ENCODE measurements at places on chromosomes 7 and 10.

GRCh38 chr7:33870120-33870519 is 35.2 kb upstream of the BMPER start:
- no peak for DNase-seq

- DNase-seq, result peak; percentile 2
These were observed 198.3 kb upstream of the DKK1 start for GRCh38 chr10:52115823-52116222.

GRCh38 chr10:26824015-26824690 is 36.6 kb downstream of the ABI1 start:
- no peak for DNase-seq

DNA sequence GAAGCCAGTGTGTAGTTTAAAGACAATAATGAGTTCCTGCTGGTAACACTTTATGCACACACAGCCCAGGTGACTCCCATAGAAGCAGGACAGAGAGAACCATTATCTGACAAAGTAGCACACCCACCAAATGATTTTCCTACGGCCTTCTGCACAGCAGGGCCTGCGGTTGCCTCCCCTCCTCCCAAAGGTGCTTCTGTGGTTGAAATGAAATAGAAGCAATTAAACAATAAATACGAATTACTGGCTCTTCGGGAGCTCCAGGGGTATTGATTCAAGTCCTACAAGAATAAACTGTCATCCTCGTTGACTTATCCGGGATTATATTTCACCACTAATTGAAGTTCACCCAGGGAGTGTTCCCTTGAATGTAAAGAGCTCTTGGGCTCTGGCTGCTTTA is 172.1 kb downstream of the ACTR3B start:
- DNase-seq, result no peak

GRCh38 chr10:51501396-51501795 is 198.0 kb downstream of the CSTF2T start:
- DNase-seq, result no peak

DNA sequence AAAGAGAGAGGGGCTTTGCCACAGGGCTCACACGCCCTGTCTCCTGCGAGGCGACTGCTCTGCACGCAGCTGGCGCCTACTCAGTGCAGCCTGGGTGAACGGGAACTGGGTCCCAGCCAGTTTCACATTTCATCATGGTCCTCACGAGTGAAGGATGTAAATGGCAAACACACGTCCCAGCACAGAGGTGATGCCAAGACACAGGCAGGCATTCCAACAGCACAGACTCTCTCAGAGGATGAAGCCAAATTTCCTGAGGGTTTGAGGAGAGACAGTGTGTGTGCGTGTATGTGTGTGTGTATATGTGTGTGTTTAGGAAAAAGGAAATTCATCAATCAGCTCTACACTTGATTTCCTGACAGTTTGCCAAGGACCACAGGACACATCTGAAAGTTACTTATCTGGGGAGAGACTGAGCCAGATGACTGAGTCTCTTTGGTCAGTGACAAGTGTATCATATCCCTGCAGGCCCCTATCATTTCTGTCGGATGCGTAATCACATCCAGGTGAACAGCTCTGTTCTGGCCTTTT is 53.9 kb downstream of the CHST15 start:
- DNase-seq, result no peak

DNA sequence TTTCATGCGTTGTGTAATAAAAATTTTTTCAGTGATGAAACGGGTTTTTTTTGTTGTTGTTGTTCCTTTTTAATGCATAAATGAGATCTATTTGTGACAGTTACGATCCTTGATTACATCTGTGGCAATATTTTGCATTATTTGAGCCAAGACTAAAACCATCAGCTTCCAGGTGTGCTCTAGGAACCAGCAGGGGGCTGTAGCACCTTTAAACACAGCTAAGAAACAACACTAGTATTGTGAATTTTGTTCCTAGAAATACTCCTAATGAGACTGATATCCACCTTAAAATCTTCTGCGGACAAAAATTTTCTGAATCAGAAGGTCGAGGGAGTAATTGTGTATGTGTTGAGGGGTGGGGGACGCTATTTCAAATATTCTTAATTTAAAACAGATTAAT is 52.6 kb downstream of the FGFBP3 start:
- peak; percentile 37 for DNase-seq

- DNase-seq, result peak; percentile 91
These were observed 37.3 kb downstream of the DNAH11 start for GRCh38 chr7:21580073-21580521.

DNA sequence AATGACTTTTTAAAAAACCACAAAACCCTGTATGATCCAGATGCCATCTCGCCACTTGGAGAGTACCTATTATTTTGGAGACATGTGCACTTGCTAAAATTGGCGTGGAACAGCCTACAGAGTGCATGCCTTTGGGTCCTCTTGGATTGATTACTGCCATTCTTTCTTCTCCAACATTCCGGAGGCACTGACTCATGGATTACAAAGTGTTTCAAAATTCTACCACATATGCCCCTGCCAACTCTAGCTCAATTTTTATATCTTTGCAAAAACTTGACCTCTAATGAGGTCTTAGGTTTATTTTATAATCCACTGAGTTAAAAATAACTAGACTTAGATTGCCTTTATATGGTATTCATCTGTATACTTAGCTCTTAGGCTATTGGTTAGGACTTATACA is 55.8 kb upstream of the KIF5B start:
- peak; percentile 82 for DNase-seq

- no peak for DNase-seq
These were observed 375.5 kb downstream of the SORCS1 start for GRCh38 chr10:106788982-106789381.

DNA sequence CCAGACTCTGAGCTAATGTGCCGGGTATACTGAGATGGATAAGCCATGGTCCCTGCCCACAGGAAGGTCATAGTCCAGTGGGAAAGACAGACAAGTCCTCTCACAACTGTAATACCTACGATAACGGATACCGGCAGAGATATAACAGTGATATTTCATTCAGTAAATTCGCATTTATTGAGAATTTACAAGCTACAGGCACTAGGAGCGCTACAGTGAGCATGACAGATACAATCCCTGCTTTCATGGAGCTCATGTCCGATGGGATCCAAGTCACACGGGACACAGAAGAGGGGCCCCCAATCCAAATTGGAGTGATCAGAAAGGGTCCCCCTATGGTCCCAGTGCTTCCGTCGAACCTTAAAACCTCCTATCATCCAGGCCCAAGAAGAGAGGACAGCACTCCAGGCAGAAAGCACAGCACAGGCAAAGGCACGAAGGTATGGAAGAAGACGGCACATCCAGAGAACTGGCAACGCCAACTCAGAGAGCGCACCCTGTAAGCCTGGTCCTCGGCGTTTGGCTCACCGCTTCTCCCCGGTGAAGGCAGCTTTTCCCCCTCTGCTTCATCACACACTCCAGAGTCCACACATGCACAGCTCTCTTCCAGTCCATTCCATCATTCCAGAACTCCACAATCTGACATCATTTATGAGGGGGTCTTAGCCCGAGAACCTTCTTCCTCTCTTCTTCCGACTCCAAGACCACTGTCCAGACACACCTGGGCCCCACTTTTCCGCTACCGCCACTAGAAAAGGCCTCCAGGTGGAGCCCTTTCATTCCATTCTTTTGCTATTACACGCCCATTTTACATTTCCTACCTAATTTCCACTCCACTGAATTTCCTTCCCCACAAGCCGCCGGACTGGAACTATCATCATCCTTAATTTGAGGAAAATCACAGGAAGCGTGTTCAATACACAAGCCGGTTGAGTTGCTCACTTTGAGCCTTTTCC is 47.8 kb upstream of the NKX2-3 start:
- DNase-seq, result peak; percentile 23

DNA sequence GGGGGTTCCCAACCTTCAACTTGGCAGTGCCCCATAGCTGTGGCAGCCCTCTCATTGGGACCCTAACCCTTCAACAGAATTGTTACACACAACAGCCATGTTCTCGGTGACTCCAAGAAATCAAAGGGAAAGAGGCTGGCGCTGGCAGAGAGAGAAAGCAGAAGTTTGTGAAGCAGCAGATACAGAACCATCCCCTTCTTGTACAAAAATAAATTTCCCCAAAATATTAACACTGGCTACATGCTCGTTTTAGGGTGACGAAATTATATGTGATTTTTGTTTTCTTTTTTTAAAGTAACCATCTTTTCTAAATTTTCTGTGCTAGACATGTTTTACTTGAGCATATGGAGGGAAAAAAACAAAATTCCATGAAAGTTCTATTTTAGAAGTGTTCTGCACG is 45.2 kb upstream of the SAMD8 start:
- DNase-seq, result no peak

DNA sequence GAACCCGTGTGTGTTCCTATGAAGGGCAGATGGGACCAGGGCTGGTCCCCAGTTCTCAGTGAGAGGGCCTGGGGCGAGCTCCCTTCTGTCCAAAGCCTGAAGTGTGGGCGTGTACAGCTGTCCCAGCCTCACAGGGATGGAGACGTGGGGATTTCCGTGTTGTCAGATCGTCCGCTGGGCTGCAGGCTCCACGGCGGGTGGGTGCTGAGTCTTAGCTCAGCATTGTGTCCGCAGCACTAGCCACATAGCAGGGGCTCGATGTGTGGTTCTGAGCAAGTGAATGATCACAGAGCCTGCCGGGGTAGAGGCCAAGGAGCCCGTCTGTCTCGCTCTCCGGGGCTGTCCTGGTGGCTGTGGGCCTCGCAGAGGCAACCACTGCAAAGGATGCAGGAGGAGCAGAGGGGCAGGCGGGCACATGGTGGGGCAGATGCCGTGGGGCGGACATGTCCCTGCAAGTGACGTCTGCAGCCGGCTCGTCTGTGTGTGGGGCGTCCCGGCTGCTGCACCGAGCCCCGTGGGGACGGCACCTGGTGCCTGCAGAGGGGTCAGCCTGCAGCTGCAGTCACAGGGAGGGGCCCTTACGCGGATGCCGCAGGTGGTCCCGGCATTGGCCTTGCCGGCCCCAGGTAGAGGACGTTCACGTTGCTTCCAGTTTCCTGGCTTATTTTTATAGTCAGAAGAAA is 30.9 kb downstream of the FAM20C start:
- no peak for DNase-seq

- no peak for DNase-seq
These were observed 126.8 kb downstream of the RSU1 start for GRCh38 chr10:16690417-16690816.

DNA sequence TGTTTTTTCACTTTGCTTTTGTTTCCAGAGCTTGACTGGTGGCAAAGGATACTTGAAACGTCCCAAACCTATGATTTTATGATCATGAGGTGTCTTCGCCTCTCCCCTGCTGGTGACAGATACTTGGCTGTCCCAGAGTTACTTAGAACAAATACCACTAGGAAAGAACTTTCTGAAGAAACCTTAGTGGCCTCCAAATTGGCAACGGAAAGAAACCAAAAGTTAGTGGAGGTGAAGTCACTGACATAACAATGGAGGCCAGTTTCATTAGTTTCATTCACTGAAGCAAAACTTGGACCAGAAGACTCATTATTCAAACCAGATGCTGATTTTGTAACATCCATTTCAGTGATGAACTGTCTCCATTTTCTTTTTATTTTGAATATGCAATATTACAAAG is 68.6 kb downstream of the JAZF1 start:
- no peak for DNase-seq

DNA sequence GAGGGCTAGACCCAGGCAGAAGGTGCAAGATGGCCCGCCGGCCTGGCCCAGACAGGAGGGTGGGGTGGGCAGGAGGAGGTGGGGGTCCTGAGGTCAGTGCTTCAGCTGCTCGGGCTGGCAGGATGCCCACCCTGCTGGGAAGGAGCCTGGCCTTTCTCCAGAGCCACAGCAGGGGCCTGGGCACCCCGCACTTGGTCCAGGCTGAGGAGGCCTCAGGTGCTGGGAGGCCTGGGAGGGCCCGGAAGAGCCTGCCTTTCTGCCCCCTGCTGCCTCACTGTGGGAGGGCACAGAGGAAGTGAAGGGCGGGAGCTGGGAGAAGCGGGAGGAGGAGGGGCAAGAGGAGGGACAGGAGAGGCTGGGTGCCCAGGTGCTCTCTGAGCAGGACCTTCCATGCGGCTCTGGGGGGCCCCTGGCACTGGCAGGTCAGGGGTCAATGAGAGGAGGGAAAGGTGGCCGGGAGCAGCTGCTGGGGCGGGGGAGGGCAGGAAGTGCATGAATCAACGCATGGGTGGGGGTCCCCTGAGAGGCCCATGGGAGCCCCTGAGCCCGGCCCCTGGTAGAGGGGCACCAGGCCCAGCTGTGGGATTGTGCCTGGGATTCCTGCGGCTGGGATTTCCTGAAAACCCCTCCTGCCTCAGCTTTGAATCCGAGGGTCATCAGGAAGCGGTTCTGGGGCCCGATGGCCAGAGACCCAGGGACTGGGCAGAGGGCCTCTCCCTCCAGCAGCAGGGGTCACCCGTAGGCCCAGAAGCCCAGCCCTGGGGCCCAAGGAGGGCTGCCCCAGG is 49.9 kb downstream of the PWWP2B start:
- DNase-seq, result peak; percentile 94

GRCh38 chr7:32537760-32538159 is 42.5 kb downstream of the AVL9 start:
- no peak for DNase-seq

DNA sequence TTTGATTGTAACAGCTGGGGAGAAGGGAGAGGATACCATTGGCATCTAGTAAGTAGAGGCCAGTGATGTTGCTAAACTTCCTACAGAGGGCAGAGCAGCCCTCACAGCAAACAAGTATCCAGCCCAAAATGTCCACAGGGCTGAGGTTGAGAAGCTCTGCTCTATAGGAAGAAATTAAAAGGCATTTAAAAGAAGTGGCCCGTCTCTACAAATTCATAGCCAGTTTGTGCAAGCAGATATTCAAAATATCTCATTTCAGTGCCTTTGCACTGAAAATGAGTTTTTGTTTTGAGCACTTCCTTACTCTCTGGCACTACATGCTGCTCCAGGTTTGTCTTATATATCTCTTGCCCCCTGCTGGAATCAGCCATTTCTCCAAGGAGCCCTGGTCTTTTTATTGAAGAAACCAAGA is 330.0 kb downstream of the BBS9 start:
- peak; percentile 58 for DNase-seq

- no peak for DNase-seq
These were observed 10.7 kb downstream of the PTF1A start for GRCh38 chr10:23202779-23203178.

DNA sequence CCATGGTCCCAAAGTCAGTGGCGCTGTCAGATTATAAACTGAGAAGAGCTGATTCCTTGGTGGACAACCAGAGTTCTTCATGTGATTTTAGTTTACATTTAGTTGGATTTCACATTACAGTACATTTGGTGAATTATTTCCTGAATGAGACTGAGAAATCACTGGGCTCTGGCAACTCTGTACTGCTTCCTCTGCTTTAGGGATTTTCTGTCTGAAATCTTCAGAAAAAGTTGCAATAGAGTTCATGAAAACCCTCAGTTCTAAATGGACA is 242.6 kb downstream of the BICC1 start:
- DNase-seq, result no peak
